ENCODE measurements at places on chromosomes 7 and 10.

- DNase-seq = no peak
These were observed 166.3 kb upstream of the ADCY1 start for GRCh38 chr7:45407730-45408408.

GRCh38 chr10:87761892-87762291 is 56.1 kb downstream of the ATAD1 start:
- no peak for DNase-seq

- no peak for DNase-seq
These were observed 167.0 kb downstream of the RPS24 start for GRCh38 chr10:78200686-78201085.

DNA sequence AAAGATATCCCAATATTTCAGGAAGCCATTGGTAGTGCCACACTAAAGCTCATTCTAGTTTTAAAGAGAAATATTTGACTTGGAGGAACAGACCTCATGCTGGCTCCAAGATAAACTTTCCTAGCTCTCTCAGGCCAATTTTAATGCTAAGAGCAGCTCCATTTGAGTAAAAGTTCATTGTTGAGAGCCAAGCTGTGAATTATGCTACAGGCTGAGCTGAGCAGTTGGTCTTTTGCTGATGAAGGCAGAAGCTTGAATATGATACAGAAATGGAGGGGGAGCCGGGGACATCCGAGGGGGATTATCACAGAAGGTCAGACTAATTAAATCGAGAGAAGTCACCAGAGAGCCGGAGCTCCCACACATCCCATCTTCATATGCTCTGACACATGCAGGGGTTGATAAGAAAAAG is 175.7 kb upstream of the AUTS2 start:
- DNase-seq = no peak

DNA sequence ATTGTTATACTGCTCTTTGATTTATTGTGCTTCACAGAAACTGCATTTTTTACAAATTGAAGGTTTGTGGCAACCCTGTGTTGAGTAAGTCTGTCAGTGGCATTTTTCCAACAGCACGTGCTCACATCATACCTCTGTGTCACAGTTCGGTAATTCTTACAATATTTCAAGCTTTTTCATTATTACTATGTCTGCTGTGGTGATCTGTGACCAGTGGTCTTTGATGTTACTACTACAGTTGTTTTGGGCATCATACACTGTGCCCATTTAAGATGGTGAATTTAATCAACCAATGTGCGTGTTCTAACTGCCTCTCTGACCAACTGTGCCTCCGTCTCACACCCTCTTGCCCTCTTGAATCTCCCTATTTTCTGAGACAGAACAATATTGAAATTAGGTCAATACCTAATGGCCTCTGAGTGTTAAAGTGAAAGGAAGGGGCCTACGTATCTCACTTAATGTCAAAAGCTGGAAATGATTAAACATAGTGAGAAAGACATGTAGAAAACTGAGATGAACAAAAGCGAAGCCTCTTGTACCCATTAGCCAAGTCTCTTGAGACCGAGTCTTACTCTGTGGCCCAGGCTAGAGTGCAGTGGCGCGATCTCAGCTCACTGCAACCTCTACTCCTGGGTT is 20.2 kb upstream of the ASL start:
- no peak for DNase-seq

DNA sequence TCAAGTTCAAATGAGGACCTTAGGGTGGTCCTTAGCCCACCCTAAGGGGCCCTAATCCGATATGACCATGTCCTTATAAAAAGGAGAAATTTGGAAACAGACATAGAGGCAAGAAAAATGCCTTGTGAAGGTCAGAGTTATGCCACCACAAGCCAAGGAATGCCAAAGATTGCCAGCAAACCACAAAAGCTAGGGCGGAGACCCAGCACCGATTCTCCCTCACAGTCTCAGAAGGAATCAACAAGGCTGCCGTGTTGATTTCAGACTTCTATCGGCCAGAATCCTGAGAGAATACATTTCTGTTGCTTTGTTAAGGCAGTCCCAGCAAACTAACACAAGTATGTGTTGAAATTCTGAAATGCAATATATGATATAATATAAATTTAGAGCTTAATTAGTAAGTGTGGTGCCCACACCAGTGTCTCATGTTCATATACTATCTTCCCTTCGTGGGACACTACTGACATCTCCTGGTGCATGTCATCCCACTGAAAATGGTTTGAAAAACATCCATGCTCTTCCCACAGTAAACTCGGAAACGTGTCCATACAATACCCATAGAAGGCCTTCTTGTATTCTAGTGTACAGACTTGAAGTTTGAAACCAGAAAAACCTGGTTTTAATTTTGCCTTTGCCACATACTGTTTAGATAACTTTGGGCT is 349.0 kb downstream of the TNS3 start:
- DNase-seq = no peak

DNA sequence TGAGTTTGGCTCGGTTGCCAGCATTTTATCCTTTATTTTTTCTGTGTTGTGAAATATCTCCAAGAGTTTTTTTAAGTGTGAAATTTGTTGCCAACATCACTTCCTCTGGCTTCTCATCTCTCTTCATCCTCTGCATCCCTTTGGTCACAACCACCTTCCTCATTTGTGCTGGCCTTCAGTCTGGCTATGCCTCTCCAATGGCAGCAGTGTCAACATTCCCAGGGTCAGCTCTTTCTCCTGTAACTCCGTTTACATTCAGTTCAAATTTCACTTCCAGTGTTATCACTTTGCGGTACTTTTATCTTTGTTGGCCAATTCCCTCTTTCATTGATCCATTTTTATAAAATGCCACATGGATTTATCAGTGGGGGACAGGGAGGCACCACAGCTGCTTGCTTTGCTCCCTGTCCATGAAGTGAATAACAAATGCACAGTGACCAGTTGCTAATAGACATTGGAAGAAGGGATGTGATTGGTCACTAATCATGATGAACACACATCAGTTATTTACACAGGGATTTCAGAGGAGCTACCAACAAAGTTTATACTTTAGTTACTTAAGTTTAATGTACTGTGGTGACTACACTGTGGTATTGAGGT is 311.4 kb upstream of the LRGUK start:
- DNase-seq = no peak

DNA sequence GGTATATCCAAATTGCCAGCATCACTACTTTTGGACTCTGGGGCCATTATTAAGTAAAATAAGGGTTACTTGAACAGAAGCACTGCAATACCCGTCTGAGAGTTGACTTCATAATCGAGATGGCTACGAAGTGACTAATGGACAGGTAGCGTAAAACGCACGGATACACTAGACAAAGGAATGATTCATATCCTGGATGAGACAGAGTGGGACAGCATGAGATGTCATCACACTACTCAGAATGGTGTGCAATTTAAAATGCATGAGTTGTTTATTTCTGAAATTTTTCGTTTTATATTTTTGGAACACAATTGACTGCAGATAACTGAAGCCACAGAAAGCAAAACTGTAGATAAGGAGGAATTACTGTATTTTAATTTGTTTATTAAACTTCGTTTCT is 421.5 kb upstream of the LRGUK start:
- no peak for DNase-seq

DNA sequence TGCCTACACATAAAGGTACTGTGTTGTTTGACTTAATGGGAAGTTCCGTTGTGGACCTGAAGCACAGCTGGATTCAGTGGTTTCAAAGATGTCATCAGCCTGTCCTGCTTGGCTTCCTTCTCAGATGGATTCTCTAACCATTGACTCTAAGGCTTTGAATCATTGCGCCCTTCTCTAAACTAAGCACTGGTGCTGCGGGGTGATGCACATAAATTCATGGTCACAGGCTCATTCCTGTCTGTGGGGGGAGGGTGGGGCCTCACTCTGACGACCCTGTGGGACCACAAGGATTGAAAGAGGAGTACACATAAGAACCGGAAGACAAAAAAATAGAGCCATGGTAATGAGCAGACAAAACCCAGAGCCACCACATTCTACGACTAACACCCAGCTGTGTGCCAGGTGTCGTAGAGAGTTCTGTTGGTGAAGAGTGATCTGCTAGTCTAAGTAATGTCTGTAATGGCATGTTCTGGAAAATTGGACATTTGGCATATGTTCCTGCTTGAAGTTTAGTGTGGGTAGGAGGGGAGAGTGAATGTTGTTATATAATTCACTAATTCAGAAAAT is 97.3 kb upstream of the YAE1 start:
- DNase-seq = no peak

DNA sequence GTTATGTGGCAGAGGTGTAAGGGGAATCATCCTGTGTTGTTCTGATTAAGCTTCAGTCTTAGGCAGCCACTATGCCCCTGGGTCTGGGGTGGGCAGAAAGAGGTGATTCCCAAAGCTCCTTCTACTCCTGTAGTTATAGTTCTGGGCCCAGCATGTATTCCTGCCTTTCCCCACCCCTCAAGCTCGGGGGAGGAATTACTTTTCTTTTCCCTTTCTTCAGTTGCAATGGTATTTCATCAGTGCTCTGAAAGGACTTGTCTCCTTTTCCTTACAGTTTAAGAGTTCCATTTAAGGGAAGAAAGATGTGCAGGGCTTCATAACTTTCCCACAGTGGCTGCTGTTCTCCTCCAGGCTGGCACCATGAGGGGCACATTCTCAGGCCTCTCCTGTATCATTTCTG is 94.2 kb downstream of the MTPAP start:
- DNase-seq = no peak

GRCh38 chr10:44891721-44892120 is 19.4 kb upstream of the TMEM72 start:
- no peak for DNase-seq

DNA sequence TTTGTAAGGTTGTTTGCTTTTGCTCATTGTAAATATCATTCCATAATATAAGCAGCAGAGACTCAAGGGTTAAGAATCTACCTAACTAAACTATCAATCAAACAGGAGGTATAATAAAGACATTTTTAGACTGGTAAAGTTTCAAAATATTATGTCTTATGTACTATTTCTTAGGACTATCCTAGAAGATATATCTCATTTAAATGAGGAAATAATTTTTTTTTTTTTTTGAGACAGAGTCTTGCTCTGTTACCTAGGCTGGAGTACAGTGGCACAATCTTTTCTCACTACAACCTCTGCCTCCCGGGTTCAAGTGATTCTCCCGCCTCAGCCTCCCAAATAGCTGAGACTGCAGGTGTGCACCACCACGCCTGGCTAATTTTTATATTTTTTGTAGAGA is 80.9 kb upstream of the PARD3 start:
- DNase-seq = no peak

DNA sequence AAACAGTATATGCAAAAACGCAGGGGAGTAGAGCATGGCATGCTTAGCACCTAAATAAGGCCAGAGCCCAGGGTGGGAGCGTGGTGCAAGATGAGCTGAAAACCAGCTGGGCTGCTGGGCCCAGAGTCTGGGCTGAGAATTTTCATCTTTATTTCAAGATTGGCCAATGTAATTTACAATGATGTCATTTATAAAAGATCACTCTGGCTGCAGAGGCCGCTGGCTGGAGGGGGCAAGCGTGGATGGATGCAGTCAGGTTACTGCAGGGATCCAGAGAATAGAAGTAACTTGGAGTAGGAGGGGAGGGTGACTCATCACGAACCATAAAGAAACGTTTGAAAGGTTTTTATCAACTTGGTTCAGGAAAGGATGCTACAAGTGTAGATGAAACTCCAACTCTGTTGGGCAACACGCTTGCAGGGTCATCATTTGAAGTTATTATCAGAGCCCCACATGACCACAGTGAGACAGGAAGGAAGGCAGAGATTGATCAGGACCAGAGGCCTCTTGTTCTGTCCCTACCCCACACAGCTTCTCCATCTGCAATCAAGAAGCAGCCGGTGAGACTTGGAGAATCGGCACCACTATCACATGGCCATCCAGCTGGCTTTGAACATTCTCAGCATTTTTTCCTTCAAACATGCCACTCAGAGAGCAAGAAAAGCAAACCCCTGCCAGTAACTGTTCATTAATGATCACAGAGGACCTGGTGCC is 49.2 kb downstream of the ODAD2 start:
- no peak for DNase-seq

DNA sequence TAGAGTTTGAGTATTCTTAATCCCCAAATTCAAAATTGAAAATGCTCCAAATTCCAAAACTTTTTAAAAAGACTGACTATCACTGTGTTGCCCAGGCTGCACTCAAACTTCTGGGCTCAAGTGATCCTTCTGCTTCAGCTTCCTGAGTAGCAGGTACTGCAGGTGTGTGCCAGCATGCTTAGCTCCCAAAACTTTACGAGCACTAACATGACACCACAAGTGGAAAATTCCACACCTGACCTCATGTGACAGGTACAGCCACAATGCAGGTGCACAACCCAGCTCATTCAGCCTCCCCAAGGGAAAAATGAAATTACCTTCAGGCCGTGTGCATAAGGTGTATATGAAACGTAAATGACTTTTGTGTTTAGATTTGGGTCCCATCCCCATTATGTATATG is 16.5 kb downstream of the CDC123 start:
- DNase-seq = no peak

DNA sequence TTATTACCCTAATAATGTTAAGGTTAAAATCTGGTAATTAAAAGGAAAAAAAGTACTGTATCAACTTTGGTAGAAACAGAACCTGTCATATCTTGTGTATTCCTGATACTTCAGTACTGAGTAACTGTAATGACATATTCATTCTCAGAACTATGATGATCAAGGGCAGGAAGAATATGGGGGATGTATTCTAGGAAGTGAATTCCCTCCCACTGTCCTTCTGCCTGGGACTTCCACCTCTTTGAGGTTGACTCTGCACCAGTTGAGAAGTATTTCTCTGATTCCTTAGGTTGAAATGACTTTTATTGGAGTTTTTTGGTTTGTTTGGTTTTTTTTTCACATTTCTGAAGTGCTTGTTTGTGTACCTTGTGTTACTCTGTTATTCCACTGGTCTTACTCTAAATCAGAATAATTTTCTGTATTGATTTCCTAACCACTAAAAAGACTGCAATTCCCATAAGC is 36.9 kb downstream of the WASL start:
- no peak for DNase-seq

DNA sequence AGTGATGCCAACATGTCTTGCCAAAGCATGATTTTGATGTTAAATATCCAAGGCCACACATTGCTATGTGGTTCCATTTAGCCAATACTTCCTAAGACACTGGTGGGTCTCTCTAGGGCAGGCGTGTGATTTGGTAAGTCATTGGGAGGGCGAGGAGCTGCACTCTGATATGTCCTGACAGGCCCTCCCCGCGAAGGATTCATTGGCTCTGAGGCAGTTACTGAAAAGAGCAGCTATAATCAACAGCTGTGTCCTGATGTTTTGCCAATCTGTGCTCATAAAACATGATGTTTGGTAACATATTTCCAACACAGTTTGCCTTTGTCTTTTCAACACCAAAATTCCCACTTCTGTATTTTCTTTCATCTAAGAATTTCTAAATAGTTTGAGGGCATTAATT is 646.7 kb downstream of the PARD3 start:
- DNase-seq = no peak
